ENCODE measurements at places on chromosomes 5 and 9.

- no peak for DNase-seq
Observed at GRCh38 chr5:73129143-73129542, 8.8 kb downstream of the TMEM171 start.

- peak; percentile 43 for DNase-seq
Observed at GRCh38 chr5:102921341-102922044, 166.4 kb downstream of the PAM start.

- peak; percentile 14 for DNase-seq
Observed at GRCh38 chr5:69007726-69008368, 86.0 kb upstream of the SLC30A5 start.

DNA sequence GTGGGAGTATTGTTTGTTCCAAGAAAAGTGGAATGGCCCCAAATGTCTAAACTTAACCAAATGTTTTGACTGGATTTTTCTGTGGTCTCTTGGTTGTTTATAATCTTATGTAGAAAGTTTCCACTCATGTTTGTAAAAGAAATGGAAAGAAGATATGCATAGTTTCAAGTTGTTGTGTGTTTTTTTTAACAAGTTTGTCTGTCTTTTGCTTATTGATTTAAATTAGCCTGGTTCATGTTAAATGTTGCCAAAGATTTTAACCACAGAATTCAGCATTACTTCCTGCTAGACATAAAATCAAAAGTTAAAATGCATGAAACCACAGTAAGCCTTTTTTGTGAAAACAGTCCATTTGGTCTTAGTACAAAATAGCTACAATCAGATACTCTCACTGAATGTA lies 14.0 kb downstream of the PPWD1 start:
- no peak for DNase-seq

GRCh38 chr5:146653560-146653959 lies 137.6 kb upstream of the GPR151 start:
- no peak for DNase-seq

DNA sequence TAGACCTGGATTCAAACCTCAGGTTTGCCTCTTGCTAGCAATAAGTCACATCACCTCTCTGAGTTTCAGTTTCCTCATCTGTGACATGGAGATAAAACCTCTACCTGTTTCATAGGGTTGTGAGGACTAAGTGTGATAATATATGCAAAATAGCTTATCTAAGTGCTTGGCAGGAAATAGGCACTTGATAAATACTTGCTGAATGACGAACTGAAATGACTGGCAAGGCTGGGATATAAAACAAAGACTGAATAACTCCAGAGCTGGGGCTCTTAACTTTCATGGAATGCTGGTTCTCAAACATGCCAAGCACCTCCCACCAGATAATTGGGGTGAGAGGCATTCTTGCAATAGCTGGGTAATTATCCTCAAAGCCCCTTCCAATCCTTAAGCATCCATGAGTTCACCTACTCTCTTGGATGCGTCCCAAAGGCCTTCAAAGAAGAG lies 87.6 kb downstream of the ADRB2 start:
- DNase-seq: no peak

DNA sequence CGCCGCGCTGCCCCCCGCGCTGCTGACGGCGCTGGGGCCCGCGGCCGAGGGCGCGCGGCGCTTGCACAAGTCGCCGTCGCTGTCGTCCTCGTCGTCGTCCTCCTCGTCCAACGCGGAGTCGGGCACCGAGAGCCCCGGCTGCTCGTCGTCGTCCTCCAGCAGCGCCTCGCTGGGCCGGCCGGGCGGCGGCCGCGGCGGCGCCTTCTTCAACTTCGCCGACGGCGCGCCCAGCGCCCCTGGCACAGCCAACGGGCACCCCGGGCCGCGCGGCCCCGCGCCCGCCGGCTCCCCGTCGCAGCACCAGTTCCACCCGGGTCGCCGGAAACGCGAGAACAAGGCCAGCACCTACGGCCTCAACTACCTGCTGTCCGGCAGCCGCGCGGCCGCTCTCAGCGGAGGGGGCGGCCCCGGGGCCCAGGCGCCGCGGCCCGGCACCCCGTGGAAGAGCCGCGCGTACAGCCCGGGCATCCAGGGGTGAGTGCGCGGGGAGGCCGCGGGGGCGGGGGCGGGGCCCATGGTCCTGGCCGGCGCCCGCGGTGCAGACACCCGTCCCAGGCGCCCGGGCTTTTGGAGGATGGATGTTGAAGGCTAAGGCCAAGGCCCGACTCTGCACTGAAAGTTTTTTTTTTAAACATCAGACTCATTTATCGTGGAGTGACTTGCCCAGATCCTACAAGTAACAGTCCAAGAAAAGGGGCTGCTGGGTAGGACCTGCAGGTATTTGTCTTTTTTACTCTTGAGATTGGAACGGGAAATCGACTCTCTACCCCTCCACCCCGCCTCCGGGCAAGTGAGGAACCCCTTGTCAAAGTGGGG lies 1.2 kb downstream of the TENT4A start:
- DNase-seq: no peak

DNA sequence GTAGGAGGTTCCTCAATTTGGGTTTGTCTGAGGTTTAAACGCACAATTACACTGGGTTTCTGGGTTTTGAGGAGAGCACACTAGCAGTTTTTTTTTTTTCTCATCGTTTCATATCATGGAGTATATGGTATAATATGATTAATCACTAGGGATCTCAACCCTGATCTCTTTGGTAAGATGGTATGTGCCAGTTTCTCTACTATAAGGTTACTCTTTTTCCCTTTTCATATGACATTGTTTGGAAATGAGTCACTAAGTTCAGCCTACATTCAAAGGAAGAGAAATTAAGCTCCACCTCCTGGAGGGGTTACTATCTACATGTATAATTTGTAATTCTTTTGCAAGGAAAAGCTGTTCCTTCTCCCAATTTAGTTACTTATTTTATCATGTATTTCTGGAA lies 35.2 kb downstream of the MTRR start:
- DNase-seq: no peak

DNA sequence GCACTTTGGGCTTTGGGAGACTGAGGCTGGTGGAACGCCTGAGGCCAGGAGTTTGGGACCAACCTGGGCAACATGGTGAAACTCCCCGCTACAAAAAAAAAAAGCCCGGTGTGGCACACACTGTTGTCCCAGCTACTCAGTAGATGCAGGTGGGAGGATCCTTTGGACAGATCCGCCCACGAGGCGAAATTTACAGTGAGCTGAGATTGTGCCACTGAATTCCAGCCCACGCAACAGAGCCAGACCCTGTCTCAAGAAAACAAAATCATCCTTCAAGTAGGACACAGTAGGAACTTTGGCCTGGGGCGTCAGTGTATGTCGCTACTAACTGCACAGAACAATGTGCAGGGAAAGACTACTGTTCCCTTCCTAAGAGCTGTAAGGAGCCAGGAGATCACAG lies 4.8 kb downstream of the RPS14 start:
- no peak for DNase-seq

- no peak for DNase-seq
Observed at GRCh38 chr9:91660521-91660920, 236.9 kb upstream of the NFIL3 start.

DNA sequence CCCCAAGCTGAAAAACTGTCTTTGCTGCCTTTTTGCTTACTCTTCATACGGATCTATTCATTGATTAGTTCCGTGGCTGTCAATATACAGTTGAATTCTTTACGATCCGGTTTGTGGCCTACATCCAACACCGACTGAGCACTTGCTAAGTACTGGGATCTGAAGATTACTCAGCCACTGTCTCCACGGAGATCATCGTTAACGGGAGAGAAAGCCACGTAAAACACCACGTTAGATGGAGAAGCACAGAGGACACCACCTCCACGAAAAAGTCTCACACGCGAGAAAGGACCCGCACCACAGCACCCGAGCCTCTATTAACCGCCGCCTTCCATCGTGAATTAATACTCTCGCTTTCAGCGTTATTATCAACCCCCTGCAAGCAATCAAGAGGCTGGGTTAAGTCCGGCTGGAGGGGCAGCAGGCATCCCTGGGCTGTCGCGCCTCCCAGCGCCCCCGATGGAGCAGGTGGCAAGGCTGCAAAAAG lies 650 bp downstream of the ELP1 start:
- no peak for DNase-seq

- DNase-seq: no peak
Observed at GRCh38 chr5:55226027-55226933, 835 bp downstream of the MCIDAS start.
